ELF-1 (cell line): ENCODE measurements at places on chromosomes 11 and 22.

- DNase-seq = no peak
These were observed 23.4 kb upstream of the KRTAP5-6 start for GRCh38 chr11:1673446-1674172.

- DNase-seq = no peak
These were observed 26.7 kb downstream of the TCF20 start for GRCh38 chr22:42243802-42244060.

GRCh38 chr11:78926633-78927338 is 352.1 kb upstream of the NARS2 start:
- no peak for DNase-seq

DNA sequence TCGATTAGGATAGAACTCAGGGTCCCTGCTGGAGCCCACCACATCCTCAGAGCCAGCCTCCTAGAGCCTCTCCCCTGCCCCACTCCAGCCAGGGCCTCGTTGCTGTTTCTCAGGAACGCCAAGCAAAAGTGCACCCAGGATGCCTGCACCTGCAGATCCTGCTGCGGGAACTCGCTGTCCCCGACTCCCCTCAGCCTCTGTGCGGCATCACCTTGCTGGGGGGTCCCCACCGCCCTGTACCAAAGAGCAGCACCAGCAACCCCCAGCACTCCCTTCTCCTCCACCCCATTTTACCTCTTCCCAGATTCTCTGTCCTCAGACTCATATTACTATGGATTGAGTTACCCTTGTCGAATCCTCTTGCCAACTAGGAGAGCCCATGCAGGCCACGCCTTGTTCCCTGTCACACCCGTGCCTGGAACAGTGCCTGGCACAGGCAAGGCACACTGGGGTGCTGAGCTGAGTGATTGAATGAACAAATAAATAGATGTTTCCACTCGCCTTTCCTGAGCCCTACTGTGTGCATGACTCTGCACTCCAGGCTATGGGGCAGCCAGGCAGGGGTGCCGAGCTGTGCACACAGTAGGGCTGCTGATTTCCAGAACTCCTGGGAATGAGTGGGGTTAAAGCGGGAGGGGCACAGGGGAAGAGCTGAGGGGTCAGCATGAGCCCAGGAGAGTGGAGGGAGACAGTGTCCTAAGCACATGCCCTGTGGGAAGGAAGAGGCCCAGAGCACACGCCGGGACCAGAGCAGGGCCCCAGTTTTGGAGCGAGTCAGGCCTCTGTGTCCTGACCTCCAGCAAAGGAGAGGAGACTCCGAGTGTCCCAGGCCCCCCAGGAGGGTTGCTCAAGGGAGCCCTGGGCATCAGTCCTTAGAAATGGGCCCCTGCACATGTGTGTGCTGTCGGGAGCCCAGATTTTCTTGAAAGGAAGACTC is 44.3 kb downstream of the LINC01488 start:
- no peak for DNase-seq

DNA sequence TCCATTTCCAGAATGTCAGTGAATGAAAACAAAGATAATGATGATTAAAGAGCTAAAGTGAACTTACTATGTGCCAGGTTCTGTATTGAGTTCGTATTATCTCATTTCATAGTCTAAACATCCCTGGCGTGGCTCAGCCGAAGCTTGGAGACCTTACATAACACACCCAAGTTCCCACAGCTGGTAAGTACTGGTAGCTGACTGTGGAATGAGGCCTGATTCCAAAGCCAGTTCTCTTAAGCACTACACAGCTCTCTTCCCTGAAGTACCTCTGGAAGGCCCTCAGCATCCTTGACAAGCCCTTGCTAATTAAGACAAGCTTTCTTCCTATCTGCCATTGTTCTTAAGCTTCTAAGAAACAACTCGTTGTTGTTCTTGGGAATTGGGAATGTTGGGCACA is 28.6 kb upstream of the NCAM1 start:
- DNase-seq = no peak

- no peak for DNase-seq
These were observed 6.4 kb downstream of the SIGIRR start for GRCh38 chr11:408154-409007.

DNA sequence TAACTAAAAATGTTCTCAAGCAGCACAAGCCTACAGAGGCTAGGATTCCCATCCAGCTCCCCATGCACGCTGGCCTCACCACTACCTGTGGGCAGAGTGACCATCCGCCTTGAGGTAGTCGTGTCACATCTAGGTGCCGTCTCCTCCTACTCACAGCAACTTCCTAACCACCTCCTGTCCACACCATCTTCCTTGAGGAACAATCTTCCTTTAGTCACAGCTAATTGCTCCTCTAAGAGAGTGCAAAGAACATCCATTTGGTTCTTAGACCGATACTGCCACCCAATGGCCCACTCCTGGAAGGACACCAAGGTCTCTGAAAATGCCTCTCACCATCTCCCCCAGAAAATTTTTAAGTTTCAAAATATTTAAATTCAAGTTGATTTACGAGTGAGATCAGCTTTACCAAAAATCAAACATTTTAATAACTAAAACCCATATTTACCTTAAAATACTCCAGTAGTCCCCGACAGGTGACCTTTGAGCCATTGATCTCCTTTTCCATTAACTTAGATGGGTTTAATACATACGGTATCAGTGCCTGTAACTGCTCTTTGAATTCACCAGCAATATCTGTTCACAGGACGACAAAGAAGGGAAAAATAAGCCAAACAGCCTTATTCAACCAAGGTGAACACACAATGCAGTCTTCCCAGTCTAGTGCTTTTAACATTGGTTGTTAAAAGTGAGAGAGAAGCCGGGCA is 21.7 kb upstream of the PLAAT3 start:
- DNase-seq = peak; percentile 77

GRCh38 chr11:69797156-69797555 is 22.0 kb upstream of the FGF4 start:
- no peak for DNase-seq

DNA sequence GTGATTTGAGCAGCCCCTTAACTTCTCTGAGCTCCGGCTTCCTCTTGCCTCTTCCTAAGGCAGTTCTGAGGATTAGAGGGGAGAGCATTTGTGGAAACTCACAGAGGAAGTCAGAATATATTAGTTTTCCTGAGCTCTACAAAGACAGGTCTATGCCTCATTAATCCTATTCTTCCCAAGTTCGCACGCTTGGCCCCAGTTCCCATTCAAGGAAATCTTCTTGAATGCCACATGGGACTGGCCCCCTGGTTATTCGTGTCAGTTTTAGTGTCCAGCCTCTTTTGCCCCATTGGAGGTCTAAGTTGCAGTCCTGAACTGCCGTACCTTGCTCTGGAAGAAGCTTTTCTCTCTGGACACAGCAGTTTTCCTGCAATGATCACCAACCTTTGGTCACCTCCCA is 37.6 kb upstream of the ALX4 start:
- DNase-seq = no peak

GRCh38 chr11:16359369-16359768 is 3.0 kb upstream of the SOX6 start:
- DNase-seq = no peak

DNA sequence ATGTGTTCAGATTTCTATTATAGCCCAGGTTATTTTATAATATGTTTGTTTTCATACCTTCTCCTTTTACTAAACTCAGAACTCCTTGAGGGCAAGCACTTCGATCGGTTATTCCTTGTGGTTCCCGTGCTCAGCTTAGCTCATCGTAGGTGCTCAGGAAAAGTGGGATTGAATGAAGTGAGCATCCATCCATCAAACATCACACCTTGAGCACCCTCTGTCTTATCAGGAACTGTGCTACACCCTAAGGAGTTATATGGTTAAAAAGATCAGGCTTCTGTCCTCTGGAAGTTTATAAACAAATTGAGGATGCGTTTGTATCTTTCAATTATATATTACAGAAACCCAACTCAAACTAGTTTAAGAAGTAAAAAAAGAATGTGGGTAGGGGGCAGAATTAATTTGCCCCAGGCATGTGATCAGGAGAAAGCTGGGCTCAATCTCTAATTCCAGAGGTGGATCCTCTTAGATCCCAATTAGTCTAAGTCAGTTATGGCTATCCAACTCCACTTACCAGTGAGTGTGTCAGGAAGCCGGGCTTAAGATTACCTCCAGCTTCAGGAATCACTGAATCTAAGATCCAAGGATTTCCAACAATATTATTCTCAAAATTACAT is 59.9 kb upstream of the RRAS2 start:
- DNase-seq = no peak

DNA sequence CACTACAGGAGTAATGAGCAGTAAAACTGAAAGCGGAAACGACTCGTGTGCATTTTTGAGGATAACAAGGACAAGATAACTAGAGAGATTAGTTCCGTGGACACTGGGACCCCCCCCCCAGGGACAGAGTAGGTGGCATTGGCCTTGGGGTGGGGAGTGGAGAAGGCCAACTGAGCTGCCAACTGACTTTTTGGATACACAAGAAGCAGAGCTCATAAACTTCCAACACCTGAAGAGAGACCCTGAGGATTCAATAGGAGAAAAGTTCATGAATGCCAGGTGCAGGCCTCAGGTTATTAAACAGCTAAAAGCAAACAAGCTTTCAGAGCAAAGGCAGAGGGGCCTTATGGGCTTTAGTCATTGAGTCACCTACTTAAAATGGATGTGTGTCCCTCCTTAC is 17.6 kb upstream of the PRSS23 start:
- DNase-seq = no peak

DNA sequence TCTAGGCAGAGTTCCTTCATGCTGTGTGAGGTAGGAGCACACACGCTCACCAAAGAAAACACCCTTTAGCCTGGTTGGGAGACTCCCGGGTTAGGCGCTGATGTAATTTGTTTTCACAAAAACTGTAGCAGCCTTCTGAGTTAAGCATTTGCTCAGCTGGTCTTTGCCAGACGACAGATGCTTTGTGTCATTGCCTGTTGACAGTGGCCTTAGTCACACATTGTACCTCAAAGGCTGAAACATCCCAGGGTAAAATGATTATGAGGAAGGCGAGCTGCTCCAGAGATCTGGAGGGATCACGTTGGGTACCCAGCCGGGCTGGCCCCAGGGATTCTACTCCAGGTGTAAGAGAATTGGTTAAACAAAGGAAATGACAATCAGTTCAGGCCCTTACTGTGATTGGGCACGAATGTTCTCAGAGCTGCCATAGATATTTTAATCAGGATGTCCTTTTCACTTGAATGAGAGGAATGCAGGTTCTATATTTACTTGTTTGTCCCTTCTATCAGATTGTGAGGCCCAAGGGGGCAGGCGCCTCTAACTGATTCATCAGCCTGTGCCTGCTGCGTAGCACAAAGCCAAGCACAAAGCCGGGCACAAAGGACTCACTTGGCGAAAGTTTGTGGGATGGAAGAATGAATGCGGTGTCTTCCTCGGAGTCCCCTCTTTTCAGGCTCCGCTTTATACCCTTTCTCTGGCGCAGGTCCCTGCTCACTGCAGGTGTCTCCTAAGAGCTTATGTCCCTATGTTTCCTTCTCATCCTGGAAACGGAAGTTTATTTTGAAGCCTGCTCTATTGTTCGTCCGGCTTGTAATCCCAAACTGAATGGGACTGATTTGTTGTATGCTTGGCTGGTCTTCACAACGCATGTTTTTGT is 47.1 kb downstream of the ADM start:
- peak; percentile 90 for DNase-seq

- DNase-seq = no peak
These were observed 60.9 kb upstream of the TOP3B start for GRCh38 chr22:22043296-22044078.

- DNase-seq = no peak
These were observed 161.5 kb upstream of the MTMR2 start for GRCh38 chr11:96085319-96085930.

DNA sequence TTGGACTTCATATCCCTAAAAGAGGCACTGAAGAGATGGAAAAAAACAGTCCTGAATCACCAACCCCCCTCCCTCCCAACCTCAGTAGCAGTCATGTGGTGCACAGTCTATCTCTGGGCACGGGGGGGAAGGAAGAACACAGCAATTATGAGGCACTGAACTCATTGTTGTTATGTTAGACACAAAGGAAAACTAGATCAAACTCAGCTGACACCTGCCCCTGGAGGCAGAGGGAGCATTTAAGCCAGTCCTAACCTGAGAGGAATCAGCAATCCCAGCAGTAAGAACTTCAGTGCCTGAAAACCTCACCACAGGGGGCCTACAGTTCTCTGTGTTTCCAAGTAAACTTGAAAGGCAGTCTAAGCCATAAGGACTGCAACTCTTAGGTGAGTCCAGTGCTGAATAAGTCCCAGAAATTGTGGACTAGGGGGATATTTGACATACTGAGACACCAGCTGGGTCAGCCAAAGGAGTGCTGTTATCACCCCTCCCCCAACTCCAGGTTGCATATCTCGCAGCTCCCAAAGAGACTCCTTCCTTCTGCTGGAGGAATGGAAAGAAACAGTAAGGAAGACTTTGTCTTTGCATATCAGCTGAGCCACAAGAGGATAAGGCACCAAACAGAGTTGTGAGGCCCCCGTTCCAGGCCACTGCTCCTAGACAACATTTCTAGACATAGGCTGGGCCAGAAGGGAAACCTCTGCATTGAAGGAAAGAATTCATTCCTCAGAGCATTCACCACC is 72.5 kb downstream of the GLYATL1 start:
- peak; percentile 83 for DNase-seq

DNA sequence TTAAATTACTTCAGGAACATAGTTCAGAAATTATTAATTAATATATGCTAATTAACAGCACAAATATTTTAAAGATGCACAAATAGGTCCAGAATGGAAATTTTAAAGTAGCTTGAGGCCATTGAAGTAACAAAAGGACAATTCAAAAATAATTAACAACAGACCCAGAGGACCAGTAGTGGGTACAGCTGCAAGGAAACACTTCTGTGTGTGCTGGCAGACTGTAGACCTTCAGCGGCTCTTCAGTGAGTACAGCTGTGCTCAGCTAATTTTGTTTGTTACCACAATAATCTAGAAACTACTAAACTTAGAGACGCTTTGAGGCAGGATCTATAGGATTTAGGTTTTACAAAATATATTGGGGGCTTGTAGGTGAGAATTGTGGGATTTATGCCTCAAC is 103.8 kb downstream of the GRIA4 start:
- no peak for DNase-seq

- DNase-seq = peak; percentile 42
These were observed 36.3 kb downstream of the ASRGL1 start for GRCh38 chr11:62373464-62374119.

DNA sequence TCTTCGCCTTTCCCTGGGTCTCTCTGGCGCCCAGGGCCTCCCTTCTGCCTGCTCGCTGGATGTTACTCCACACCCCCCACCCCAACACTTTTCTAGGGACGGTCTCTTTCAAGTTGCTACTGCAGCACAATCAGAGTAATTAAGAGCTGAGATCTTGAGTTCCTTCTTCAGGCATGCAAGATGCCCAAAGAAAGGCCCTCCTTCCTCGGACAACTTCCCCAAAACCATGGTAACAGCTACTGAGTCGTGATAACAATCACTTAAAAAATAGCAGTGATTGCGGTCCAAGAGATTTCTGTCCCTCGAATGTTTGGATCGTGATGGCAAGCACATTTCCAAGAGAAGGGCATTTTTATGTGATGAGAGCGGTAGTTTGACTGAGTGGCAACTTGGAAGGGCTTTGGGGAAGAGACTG is 638 bp upstream of the TENM4 start:
- peak; percentile 32 for DNase-seq

GRCh38 chr11:8386134-8386864 is 122.6 kb upstream of the LMO1 start:
- no peak for DNase-seq

- DNase-seq = no peak
These were observed 1.8 kb downstream of the PITPNM1 start for GRCh38 chr11:67503119-67504004.
